ENCODE measurements at places on chromosomes 1 and 21.

GRCh38 chr1:54177726-54178125 lies 22.1 kb downstream of the CYB5RL start:
- DNase-seq: no peak

- DNase-seq: no peak
Measured at GRCh38 chr21:41851090-41851790, 27.9 kb downstream of the PRDM15 start.

GRCh38 chr1:172647987-172648386 lies 10.9 kb upstream of the FASLG start:
- no peak for DNase-seq

GRCh38 chr21:14491269-14491681 lies 54.8 kb downstream of the SAMSN1 start:
- DNase-seq: no peak

GRCh38 chr1:236222632-236223031 lies 59.1 kb downstream of the ERO1B start:
- DNase-seq: no peak

DNA sequence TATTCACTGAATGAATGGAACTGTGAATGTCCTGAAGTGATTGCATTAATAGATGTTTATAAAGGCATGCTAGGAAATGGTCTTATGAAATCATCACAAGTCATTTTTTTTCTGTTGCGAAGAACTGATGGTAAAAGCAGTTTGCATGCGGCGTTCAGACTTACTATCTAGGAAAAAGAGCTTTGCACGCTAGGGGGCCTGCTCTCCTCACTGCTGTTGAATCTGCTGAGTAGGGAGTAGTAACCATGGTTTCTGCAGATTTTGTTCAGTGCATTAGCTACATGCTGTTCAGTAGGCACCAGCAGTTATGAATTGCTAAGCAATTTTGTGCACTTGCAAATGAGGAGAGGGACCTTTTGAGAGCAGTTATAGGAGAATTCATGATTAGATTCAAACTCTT lies 57.9 kb downstream of the CENPF start:
- no peak for DNase-seq

DNA sequence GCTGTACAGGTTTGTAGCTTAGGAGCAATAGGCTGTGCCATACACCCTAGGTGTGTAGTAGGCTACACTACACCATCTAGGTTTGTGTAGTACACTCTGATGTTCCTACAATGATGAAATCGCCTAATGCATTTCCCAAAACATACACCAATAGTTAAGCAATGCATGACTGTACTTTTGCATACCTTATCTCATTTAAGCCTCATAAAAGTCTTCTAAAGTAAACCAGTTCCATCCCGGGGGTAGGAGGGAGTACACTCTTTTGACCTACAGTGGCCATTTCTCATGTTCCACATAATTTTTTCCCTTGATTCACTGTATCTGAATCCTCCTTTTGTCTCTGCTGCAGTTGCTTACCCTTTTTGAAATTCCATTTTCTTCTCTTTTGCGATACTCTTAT lies 12.2 kb downstream of the TRMT13 start:
- DNase-seq: no peak

- DNase-seq: no peak
Measured at GRCh38 chr1:39825432-39825941, 36.8 kb upstream of the BMP8B start.

DNA sequence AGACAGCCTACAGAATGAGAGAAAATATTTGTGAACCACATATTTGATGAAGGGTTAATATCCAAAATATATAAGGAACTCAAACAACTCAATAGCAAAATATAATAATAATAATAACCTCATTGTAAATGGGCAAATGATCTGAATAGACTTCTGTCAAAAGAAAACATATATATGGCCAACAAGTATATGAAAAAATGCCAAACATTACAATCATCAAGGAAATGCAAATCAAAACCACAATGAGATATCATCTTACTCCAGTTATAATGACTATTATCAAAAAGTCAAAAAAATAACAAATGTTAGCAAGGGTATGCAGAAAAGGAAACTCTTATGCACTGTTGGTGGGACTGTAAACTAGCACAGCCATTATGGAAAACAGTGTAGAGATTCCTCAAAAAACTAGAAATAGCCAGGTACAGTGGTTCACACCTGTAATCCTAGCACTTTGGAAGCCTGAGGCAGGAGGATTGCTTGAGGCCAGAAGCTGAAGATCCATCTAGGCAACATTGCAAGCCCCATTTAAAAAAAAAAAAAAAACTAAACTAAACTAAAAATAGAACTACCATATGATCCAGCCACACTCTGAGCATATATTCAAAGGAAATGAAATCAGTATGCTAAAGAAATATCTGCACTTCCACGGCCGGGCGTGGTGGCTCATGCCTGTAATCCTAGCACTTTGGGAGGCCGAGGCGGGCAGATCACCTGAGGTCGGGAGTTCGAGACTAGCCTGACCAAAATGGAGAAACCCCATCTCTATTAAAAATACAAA lies 17.3 kb upstream of the TRIM67 start:
- no peak for DNase-seq

GRCh38 chr1:119914071-119914470 lies 17.8 kb upstream of the ADAM30 start:
- no peak for DNase-seq

DNA sequence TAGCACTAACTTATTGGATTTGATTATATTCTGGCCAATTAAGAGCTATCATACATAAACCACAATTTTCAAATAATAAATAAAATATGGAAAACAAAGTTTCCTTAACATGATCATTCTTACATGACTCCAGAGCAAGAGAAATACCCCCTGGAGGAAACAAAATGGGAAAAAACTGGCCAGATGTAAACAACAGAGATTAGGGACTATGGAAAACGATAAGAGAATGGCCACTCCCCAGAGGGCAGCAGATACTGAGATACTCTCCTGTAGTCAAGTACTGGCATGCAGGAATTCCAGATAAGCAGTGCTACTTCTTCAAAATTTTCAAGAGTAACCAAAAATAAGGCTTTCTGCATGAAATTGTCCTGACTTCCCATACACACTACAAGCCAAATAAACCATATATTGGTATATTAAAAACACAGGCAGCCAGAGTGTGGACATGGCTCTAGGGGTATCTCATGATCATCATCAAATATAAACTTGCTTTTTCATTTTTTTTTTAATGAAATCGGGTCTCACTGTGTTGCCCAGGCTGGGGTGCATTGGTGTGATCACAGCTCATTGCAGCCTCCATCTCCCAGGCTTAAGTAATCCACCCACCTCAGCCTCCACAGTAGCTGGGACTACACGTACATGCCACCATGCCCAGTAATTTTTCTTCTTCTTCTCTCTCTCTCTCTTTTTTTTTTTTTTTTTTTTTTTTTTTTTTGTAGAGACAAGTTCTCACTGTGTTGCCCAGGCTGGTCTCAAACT lies 118.5 kb downstream of the EIF4G3 start:
- no peak for DNase-seq

DNA sequence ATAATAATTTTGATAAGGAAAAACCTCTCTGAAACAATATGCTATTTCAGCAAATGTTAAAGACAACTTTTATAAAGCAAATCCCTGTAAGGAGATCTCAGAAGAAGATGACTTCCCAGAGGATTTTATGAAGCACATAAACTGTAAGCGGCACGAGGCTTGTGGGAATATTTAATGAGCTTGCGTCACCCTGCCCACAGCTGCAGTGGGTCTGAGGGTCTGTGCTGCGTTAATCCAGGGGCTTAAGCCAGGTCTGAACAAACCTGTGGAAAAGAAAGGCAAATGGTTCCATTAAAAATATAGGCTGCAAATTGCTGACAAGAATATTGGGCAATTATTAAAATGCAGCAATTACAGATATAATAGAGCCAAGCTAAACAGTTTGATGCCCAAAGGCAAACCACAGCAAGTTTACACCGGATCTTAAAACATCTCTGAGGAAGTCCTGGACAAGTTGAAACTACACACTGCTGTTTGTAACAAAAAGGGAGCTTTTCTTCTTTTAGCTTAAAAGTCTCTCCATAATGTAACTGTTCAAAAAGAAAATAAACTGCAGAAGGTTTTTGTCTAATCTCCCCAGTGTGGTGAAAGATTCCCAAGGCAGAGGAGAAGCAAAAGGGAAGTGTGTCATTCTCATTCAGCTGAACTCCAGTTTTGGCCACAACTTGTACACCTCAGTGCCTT lies 21.8 kb downstream of the TGFBR3 start:
- no peak for DNase-seq

GRCh38 chr1:204652497-204652896 lies 33.0 kb downstream of the LRRN2 start:
- DNase-seq: no peak

GRCh38 chr1:81437649-81438048 lies 363.1 kb upstream of the ADGRL2 start:
- no peak for DNase-seq

DNA sequence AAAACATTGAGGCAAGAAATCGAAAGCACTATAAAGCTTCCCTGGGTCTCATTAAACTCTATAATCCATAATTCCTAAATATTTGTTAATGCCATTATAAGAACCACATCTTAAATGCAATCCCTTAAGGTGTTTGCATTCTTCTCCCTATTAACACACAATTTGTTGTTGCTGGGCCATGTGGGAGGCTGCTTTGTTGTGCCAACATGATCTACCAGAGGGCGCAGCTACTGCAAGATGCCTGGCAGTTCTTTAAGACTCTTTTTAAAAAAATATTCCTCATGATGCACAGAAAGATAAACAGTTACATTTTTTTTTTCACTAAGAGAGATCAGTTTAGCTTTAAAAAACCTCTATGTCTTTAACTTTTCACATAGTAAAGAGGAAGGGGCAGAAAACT lies 39.0 kb upstream of the BCAS2 start:
- no peak for DNase-seq

- DNase-seq: no peak
Measured at GRCh38 chr1:112063781-112064728, 74.6 kb upstream of the KCND3 start.

DNA sequence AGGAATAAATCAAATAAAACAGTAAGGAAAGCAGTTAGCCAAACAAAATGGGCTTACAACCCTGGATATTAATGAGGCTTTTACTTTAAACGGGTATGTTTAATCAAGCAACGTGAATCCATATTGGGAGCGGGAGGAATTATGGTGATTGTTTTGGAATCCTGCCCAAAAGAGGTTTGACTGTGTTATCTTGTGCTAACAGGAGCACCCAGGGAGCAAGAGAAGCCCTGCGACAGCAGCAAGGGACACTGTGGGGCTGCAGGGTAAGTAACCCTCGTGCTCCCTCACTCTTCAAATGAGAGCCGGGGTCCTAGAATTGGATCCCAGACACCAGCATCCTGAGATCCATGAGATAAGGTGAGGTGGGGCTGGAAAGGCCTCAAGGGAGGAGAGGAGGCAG lies 72.6 kb upstream of the PGBD5 start:
- DNase-seq: no peak

DNA sequence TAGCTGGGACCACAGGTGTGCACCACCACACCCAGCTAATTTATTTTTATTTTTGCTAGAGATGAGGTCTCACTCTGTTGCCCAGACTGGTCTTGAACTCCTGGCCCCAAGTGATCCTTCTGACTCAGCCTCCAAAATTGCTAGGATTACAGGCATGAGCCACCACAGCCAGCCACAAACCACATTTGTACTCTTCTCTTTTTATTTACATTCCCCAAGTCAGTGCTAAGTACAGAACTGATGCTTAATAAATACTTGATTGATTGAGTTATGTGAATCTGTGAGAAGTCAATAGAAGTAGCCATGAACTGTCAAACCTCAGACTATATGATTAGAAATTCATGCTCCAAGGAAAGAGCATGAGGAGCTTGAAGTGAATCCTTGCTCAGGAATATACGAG lies 48.5 kb upstream of the S1PR1 start:
- no peak for DNase-seq

GRCh38 chr1:3055051-3055450 lies 14.0 kb upstream of the PRDM16 start:
- no peak for DNase-seq

- no peak for DNase-seq
Measured at GRCh38 chr1:6056572-6056948, 10.9 kb downstream of the KCNAB2 start.

DNA sequence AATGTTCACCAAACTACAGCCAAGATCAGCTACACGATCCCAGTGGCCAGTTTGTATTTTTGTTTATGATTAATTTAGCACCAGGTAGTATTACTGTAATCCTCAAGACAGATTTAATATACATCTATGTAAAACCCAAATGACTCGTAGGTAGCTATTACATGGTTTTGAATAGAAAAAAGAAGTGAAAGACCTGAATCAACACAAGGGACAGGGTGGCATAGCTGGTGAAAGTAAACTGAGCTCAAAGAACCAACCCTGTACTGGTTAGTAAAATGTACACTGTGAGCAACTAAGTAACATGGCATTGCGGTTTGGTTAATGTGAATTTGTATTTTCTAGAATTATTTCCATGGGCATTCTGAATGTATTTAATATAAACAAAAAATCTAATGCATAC lies 8.8 kb downstream of the GPATCH2 start:
- no peak for DNase-seq

- no peak for DNase-seq
Measured at GRCh38 chr1:42439940-42440339, 15.9 kb downstream of the ZMYND12 start.

- no peak for DNase-seq
Measured at GRCh38 chr1:2019571-2020309, 595 bp downstream of the GABRD start.

DNA sequence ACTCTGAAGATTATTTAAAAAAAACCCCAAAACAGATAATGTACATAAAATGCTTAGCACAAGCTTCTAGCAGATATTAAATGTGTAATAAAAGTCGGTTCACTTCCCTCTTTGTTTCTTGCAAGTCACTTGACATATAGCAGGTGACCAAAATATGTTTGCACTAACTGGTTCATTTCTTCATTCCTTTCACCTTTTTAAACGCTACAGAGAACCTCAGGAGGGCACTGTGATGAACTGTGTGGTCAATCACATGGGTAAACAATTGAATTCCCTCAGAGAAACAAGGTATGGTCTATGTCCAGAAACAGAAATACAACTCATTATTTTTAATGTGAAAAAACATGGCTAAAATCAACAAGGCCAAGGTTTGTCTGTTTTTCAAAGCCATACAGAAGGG lies 51.3 kb upstream of the BCL10 start:
- DNase-seq: no peak

- DNase-seq: no peak
Measured at GRCh38 chr1:1068517-1069055, 5.5 kb downstream of the RNF223 start.

DNA sequence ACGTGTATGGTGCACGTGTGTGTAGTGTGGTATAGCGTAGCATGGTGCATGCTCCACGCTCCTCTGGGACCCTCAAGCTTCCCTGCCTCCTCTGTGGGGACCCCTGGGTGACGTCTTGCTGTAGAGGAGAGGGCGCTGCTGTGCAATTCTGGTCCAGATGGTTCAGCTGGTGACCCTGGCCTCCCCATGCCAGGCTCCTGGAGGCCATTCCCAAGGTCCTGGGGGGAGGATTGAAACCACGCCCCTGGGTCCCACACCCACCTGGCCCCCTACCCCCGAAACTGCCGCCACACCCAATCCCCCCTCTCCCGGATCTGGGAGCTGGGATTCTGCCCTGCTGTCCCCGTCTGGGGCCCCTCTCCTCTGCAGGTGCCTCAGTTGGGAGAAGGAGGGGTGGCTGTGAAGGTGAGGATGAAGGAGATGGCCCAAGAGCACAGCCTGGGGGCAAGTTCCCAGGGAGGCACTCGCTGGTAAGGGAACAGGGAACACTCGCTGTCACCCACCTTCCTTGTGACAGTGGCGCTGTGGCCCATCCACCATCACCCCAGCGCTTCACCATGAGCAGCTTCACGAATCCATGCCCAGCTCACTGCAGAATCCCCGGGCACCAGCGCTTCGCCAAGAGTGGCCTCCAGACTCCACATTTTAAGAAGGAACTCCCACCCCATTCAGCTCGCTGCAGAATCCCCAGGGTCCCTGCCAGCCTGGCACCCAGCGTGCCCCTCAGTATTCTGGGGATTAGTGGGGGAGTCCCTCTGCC lies 38.0 kb downstream of the WDR4 start:
- DNase-seq: no peak

Data from stimulated activated CD8-positive, alpha-beta memory T cell treated with anti-CD3 and anti-CD28 coated beads, Interleukin-15, amount 100 ng/mL, for 48 hours (primary cell).